ENCODE measurements at places on chromosomes 16 and 17.

GRCh38 chr16:89898201-89898967, 20.3 kb upstream of the MC1R start:
- DNase-seq, result no peak

- DNase-seq, result peak; percentile 96
Measured at GRCh38 chr17:78933025-78933958, 8.1 kb upstream of the TIMP2 start.

DNA sequence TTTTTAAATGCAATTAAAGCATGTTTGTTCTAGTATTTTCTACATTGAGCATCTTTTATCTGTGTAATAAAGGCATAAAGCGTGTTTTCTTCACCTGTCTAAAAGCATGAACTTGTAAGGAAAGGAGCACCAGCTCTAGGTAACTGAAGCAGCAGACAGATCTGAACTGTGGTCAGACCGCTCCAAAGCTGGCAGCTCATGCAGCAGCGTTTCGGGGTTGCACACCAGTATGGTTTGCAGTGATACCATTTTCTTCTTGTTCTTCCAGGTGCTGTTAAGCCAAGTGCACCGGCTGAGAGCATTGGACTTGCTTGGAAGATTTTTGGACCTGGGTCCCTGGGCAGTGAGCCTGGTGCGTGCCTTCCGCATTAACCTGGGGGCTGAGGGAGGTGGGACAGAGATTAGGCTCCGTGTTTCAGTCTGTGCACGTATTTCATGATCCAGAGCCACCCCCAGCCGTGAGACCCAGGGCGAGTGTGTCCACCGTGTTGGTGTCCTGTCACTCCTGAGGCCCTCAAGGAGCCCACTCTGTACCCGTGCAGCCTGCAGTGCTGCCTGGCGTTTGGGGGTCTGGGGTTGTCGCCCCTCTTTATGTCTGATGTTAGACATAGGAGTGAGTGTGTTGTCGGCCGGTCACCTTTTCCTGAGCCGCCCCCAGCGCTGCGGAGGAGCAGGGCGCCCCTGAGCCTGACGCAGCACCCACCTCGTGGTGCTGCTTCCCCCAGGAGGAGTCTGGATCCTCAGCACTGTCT, 136.3 kb upstream of the CHMP6 start:
- DNase-seq, result no peak

DNA sequence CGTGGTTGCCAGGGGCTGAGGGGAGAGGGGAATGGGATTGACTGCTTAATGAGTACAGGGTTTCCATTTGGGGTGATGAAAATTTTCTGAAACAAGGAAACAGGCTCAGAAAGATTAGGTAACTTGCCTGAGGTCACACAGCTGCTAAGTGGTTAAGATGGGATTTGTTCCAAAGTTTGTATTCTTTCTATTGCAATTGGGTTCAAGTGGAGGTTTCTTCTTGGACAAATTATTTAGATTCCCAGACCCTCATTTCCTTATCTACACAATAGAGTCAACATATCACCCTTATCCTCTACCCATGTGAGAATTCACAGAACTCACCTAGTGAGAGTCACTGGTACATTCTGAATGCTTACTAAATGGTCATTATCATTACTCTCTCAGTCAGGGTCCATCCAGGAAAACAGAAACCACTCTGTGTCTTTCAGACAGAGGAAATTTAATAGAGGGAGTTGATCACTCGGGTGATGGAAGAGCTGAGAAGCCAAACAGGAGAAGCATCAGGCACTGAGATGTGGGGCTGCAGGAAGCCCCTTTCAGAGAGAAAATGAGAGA, 22.6 kb downstream of the CACNG4 start:
- no peak for DNase-seq

GRCh38 chr16:89142474-89143195, 28.9 kb upstream of the CDH15 start:
- DNase-seq, result no peak

DNA sequence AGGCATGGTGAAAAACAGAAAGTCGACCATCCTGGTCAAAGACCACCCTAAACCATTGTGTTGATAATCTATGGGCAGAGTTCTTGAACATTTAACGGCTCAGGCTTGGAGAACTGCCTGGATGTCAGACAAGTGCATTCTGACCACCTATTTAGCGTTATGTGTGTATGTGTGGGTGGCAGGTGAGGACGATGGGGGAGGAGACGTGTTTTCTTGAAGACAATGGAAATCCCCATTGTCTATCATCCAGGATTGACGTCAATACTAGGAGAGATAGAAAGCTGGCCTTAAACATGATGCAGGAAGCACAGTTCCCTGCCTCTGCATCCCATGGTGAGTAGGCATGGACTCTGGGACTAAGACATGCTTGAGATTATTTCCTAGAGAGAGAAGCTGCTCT, 157.4 kb upstream of the MAF start:
- DNase-seq, result no peak

GRCh38 chr17:17847726-17848125, 10.9 kb upstream of the SREBF1 start:
- no peak for DNase-seq

Data from H54 (cell line).